Type B pancreatic cell (in vitro differentiated cells): ENCODE measurements at places on chromosomes 5 and 9.

GRCh38 chr5:57692582-57693487 lies 210.2 kb upstream of the ACTBL2 start:
- DNase-seq = no peak

DNA sequence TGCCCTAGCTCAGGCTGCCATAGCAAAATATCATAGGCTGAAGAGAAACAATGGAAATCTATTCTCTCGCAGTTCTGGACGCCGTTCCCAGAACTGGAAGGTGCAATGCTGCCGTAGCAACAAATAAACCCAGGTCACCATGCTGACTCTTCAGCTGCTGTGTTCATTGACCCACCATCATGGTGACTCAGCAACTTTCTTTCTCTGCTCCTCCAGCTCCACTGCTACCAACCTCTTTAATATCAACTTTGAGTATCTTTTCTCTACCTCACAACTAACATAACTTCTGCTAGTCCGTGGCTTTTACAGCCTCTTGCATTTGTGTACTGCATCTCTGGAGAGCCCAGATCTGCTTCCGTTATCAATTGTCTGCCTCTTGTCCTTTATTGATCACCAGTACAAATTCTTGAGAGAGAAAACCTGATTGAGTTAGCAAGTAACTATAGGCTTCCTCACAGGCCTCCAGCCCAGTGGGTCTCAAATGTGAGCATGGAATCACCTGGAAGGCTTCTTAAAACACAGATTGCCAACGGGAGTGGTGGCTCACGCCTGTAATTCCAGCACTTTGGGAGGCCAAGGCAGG lies 47.3 kb upstream of the SLC30A5 start:
- no peak for DNase-seq

- DNase-seq = no peak
Observed at GRCh38 chr5:64518793-64519192, 13.0 kb downstream of the RGS7BP start.

DNA sequence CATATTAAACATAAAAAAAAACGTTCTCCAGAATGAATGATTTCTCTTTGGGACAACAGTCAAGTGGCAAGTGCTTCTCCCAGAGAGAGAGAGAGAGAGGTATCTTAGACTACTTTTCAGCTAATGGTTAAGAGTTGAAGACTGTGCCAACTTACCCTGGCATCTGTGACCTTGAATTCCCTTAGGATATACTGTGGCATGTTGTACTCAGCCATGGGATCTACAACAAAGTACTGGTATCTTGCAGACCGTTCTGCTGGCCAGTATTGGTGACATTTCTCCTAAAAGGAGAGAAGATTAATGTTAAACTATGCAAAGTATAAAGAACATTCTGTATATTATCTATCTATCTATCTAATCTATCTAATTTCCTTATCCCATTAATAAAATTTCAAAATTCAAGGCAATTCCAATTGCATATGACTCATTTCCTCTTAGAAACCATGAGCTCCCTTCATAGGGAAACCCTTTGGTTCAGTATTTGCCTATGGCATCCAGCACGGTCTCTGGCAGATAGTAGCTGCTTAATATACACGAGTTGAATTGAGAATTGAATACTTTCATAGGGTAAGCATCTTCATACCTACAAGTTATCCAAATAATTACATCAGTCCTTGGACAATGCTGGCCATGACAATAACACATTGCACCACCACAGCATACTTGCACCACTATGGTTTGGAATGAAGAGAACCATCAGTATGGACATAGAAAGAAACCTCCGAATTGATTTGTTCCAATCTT lies 539.4 kb upstream of the DMAC1 start:
- no peak for DNase-seq

- no peak for DNase-seq
Observed at GRCh38 chr9:96156171-96156974, 145.6 kb downstream of the HSD17B3 start.

- DNase-seq = no peak
Observed at GRCh38 chr5:127085796-127086195, 12.5 kb upstream of the C5orf63 start.

GRCh38 chr9:109245310-109245897 lies 75.5 kb downstream of the EPB41L4B start:
- no peak for DNase-seq

DNA sequence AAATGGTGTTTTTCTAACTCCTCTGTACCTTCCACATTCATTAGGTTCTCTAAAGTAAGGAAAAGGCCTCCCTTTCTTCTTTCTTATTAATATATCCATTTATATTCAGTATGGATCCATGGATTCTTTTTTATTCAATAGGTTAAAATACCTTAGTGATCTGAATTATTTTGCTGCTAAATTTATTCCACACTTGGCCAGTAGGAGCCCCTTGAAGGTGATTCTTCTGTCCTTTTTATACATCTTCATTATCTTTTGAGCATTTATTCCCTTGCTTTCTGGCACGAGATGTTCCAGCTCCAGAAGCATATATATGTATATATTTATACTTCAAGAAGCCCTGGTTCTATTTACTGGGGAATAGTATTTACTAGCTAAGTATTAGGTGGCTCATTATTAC lies 311.8 kb upstream of the SGCD start:
- DNase-seq = no peak

DNA sequence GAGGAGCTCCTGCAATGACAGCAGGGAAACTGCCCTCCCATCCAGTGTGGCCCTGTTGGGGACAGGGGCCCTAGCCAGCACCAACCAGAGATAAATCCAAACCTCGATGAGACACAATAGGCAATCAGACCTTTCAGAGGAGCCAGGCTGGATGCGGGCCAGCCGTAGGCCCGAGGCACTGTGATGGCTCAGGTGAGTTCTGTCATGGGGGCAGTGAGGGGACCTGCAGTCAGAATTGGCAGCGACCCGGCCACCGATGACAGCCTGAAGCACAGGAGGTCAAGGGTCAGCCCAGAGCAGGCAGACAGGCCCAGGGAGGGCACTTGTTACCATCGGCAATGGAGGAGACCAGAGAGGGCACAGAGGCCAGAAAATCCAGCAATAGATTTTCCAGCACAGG lies 90.8 kb downstream of the FRMD3 start:
- DNase-seq = no peak

DNA sequence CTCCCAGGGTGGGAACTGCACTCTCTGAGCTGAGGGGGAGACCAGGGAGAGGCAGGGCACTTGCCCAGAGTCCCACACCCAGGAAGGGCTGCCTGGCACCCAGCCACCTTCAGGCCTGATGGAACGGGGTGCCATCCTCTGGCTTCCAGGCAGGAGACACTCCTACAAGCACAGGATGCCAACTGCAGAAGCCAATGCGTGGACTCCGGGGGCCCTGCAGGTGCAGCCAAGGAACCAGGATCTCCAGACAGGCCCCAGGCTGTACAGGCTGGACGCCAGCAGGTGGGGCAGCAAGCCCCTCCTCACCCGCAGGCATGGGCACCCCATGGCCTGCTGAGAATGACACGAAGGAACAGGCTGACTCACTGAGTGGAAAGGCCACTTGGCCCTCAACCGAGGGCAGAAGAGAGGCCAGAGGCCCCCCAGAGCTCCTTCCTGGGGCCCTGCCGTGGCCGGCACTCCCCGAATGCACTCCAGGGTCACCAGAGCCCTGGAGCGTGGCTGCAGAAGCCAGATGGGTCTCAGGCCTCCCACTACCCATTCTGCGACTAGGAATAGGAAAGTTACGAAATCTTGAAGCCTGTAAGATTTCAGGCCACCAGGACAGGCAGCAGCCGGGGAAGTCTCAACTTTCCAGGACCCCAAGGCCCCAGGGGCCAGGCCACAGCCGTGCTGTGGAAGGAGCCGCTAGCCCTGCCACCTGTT lies 15.7 kb downstream of the NACC2 start:
- no peak for DNase-seq

- no peak for DNase-seq
Observed at GRCh38 chr5:149397530-149397929, 18.4 kb upstream of the IL17B start.

GRCh38 chr9:28888806-28889205 lies 1315.5 kb upstream of the C9orf72 start:
- no peak for DNase-seq

GRCh38 chr5:176418251-176418650 lies 1.9 kb upstream of the CLTB start:
- no peak for DNase-seq

GRCh38 chr5:132474881-132475496 lies 15.6 kb downstream of the IRF1 start:
- no peak for DNase-seq

- no peak for DNase-seq
Observed at GRCh38 chr5:149517461-149518122, 33.6 kb downstream of the CSNK1A1 start.

GRCh38 chr5:31921852-31922305 lies 252.2 kb downstream of the GOLPH3 start:
- DNase-seq = no peak

GRCh38 chr9:134933076-134933659 lies 15.5 kb upstream of the FCN1 start:
- DNase-seq = no peak

DNA sequence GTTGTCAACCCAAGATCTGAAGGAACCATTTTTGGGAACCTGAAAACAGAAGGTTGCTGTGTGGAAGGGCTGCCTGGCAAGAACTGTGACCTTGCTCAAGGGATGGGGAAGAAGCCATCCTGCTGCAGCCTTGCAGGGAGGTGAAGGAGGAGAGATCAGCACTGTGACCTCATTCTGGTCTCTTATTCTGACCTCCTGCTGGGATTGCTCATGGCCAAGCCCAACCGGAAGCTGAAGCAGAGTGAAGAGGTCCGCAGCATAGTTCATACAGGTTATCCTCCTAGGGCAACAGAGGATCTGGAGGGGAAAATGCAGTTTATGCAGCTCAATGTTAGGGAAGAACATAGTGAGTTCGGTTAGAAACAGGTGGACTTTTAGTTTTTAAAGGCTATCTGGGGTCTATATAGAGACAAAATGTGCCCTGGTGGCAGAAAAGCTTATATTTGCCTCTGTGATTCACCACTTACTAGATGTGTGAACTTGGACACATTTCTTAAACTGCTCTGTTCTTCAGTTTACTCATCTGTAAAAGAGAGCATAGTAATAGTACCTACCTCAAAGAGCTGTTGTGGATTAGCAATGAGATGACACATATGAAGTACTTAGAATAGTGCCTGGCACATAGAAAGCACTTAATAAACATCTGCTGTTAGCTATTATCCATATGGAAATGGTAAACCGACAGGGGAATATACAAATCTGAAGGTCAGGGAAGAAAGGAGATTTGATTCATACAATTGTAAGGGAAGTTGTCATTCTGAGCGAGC lies 57.9 kb upstream of the BNC2 start:
- no peak for DNase-seq

DNA sequence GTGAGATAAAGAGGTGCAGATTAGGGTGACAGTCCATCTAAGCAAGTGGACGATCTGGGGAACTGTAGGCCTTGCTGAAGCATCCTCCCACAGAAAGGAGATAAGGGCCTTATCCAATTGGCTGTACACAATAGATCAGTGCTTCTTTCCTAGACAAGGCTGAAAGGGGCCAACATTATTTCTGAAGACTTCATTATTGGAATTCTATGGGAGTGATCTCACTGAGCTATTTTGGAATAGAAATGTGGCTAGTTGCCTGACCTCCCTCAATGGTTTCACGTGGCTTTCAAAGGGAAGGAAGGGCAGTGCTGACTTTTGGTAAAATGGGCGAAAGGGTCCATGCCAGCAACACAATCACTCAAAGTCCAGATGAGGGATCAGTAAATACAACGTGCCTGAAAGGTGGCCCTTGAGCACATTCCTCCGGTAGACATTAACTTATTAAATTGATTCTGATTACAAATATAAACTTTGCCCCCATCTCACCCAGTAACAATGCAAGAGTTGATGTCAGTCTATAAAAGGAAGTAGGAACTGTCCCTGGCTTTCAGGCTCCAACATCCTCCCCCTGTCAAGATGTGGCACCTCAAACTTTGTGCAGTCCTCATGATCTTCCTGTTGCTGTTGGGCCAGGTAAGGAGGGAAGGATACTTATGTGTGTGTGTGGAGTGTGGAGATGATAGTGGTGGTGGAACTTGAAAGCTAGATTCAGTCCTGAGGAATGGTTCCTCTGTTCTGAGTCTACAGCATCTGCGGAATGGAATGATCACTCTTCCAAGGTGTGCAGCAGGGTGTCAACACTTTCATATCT lies at the start of gene LEAP2:
TSS of gene LEAP2 (plus strand) at position 550 of the 811 bp plus-strand sequence. CDS start at position 577, 27 bp downstream.
- DNase-seq = no peak

DNA sequence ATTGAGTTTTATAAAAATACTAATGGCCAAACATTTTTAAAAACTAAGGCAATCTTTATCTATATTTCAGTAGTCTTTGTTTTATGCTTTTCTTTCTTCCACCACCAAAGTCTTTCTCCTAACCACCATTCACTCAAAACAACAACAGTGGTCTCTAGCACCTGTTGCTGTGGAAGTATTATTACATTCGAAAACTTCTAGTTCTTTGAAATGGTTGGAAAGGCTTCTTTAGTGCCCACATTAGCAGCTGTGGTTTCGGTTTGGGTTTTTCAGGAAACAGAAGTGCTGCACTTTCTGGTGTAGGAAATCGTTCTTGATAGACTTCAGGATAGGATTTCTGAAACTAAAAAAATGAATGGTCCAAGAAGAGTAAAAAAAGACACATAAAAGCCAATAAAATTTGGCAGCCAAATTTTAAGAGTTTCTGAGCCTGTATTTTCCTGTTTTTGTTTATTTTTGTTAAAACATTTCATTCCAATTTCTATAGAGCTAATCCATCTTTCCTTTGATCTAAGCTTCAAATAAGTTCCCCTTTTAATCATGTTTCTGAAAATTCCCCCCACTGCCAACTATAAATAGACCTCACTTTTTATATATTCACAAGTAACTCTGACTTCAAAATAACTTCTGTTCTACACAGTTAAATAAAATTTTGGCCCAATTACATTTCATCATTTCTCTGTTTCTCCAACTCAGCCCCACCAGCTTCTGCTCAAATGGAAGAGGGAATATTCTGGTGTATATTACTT lies 102.2 kb downstream of the DEPDC1B start:
- no peak for DNase-seq

DNA sequence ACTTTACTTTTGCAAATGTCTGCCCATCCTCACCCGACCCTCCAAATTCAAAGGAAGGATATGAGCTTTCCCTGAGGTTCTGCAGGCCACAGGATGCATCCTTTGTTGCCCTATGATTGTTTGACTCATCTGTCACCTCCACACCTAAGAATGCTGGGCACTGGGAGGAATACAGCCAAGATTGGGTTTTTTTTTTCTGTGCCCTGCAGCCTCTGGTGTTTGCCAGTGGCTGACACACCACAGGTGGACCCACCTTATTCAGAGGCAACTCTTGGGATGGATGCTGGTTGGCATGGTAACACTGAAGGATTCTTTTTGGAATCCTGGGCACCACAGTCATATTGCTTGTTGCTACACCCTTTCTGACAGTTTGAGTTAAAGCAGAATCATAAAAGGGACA lies 29.7 kb downstream of the C9orf152 start:
- DNase-seq = no peak

GRCh38 chr9:132946631-132947295 lies 2.3 kb upstream of the TSC1 start:
- DNase-seq = no peak

- DNase-seq = no peak
Observed at GRCh38 chr5:93583768-93584595, 960 bp downstream of the NR2F1 start.
